Activated T-helper 2 cell treated with anti-CD3 and anti-CD28 coated beads, Interferon-gamma antibody, Interleukin-2, Interleukin-4, amounts not matched to agents 10 μg/mL and 5 μg/mL and 100 μg/mL, durations not matched to agents 14 hours and 24 hours and 36 hours (primary cell): ENCODE measurements at places on chromosomes 1 and 21. TPM values are rescaled to one million over a fixed set of nuclear protein-coding genes. Genes with fewer than 3 reads are reported as not detected.

DNA sequence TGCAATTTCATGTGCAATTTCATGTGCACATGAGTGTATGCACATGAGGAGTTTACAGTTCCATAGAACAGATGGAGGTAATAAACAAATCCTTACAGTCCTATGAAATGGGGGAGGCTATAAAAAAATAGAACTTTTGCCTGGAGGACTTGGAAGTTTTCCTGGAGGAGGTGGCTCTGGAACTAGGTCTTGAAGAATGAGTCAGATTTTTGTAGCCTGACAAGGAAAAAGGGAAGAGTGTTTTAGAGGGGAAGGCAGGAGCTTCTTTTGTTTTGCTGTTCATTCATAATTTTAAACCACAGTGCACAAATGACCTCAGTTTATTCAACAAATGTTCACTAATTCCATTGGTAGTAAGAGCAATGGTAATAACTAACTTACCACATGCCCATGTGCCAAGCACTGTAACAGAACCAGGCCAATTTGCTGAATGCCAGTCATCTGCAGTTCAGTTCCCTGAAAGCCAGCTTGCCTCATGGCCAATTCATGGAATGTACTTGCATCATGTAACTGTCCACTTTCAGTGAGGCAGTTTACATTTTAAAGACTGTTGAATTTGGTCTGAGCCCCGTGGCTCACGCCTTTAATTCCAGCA, 2.7 kb downstream of the DIO1 start:
- DNase-seq = no peak

The SPSB1 gene
- total RNA-seq = 7.1 and 7.5 TPM in 2 replicates

GRCh38 chr1:51435878-51436277, 83.2 kb downstream of the EPS15 start:
- no peak for DNase-seq

DNA sequence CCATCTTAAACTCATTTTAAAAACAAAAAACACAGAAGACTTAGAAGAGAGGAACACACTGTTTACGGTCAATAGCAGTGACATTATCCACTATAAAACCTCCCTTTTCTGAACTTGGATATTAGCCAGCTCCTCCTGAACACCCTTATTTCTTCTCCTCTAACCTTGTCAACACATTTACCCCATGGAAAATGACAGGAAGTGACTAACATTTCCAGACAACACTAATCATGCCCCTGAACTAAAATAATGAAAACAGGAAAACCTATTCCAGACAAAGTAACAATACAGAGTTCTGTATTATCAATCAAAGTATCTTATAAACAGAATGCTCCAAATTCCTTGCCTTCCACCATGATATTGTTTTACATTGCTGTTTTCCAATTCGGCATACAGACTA, 45.3 kb downstream of the PALMD start:
- DNase-seq = no peak

DNA sequence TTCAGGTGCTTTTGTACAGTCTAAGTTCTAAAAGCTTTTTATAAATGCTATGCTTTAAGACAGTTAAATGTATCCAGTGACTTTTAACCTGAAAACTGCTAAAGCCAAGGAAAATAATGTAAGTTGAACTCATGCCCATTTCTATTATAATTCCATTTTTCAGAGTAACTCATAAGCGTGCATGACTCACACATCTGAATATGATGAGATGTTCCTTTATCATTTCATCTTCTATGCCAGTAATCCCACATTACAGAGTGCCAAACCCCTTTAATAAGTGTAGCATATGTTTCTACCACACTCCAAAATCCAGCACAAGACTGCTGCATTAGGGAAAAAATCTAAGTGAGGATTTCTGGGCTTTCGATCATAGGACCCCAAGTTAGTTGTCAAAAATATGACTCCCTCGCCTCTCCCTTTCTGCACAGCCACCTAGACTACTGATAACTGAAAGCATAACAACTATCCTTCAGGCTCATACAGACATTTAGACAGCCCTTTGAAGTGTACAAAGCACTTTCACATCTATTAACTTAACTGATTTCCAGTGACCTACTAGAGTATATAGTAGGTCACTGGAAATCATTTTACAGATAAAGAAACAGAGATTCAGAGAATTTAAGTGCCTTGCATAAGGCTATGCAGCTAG, 45.3 kb downstream of the JAK1 start:
- no peak for DNase-seq

- DNase-seq = no peak
Measured at GRCh38 chr1:1954831-1955441, 35.9 kb upstream of the TMEM52 start.

DNA sequence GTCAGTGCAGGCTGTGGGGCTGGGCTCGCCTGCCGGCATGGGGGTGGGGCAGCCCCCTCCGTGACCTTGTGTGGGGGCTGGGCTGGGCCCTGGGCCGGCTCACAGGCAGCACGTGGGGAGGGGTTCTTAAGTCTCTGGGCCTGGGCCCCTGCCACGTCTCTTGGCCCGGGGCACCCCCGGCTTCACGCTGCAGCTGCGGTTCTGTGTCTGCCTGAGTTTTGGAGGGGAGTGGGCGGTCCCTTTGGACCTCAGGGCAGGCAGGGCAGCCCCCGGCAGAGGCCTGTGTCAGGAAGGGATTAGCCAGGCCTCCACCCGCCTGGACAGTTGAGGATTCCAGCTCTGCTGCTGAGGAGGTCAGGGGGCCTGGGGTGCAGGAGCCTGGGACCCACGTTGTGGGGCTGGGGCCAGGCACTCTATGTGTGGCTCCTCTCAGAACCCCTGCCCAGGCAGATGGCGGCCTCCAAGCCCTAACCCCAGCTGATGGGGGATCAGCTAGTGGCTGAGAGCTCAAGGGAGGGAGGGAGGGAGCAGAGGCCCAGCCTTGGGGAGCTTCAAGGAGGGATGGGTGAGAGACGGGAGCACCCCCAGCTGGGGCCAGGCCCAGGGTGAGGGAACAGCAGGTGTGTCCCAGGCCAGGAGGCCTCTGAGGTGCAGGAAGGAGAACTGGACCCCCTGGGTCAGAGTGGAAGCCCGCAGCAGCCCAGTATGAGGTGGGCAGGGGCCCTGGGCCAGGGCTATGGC, 1.8 kb upstream of the PLCH2 start:
- DNase-seq = no peak

DNA sequence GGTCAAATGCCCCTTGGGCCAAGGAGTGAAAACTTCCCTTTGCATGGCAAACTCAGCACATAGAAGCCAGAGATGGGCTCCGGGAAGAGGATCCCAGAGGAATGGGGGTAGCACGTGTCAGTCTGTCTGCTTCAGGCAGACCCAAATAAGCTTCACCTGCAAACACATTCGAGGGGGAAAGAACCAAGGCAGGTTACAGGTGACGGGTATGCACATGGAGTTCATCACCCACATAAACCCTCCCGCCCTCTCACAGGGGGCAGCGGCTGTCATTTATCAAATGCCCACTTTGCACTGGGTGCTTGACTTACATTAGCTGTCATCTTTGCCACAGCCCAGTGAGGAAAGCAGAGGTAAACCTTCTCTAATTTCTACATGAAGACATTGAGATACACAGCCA, 73.0 kb upstream of the TLR5 start:
- DNase-seq = no peak

GRCh38 chr1:26429721-26430120, 2.4 kb upstream of the DHDDS start:
- no peak for DNase-seq

GRCh38 chr1:209850342-209850979, 22.7 kb downstream of the UTP25 start:
- DNase-seq = no peak

- DNase-seq = no peak
Measured at GRCh38 chr1:27886353-27886679, 14.0 kb downstream of the THEMIS2 start.

The EXTL1 gene
- not detected in 2 replicates for total RNA-seq

GRCh38 chr1:64228167-64228957, 24.9 kb downstream of the UBE2U start:
- no peak for DNase-seq

DNA sequence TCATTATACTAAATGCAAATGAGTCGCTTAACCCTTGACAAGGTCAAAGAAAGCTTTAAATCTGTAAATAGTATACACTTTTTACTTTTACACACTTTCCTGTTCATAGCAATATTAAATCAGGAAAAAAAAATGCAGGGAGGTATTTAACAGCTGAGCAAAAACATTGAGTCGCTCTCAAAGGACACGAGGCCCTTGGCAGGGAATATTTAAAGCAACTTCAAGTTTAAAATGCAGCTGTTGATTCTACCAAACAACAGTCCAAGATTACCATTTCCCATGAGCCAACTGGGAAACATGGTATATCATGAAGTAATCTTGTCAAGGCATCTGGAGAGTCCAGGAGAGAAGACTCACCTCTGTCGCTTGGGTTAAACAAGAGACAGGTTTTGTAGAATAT, 62.7 kb downstream of the CAPN2 start:
- no peak for DNase-seq

The SLC6A9 gene
- total RNA-seq = 2.1 and 3.2 TPM in 2 replicates

DNA sequence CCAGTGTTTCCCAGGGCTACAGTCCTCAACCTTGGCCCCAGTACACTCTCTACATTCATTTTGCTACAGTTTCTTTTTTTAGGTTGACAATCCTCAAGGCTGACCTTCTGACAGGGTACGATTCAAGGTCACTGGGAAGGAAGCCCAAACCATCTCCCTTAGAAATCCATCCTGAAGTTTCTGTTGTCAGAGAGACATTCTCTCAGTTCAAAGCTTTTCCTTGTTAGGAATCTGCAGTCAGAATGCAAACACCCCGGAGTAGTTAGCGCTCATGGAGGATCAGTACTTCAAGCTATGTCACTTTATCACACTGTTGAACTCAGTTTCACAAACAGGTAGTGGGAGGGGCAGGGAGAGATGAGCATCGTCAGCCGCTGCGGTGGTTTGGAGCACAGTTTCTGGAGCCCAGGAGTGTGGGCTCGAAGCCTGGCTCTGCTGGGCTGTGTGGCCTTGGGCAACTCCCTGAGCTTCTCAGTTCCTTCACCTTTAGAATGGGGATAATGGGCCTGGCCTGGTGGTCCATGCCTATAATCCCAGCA, 4.2 kb downstream of the SLC2A5 start:
- no peak for DNase-seq

DNA sequence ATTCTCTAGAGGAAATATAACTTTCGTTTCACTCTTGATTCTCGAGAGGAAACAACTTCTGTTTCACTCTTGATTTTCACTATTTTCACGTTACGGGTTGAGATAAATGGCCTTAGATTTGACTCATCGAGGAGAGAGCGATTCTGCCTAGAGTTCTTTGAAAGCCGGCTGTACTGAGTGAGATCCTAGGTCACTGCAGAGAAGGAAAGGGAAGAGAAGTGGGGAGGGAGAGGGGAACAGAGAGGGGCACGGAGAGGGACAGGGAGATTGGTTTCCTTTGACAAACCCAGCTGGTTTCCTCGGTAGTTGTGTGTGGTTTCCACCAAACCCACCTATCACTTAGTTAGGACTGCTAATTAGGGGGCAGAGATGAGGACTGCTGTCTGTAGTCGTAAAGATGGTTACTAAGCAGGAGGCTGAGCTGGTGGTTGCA, 21.6 kb upstream of the GPR137B start:
- no peak for DNase-seq

DNA sequence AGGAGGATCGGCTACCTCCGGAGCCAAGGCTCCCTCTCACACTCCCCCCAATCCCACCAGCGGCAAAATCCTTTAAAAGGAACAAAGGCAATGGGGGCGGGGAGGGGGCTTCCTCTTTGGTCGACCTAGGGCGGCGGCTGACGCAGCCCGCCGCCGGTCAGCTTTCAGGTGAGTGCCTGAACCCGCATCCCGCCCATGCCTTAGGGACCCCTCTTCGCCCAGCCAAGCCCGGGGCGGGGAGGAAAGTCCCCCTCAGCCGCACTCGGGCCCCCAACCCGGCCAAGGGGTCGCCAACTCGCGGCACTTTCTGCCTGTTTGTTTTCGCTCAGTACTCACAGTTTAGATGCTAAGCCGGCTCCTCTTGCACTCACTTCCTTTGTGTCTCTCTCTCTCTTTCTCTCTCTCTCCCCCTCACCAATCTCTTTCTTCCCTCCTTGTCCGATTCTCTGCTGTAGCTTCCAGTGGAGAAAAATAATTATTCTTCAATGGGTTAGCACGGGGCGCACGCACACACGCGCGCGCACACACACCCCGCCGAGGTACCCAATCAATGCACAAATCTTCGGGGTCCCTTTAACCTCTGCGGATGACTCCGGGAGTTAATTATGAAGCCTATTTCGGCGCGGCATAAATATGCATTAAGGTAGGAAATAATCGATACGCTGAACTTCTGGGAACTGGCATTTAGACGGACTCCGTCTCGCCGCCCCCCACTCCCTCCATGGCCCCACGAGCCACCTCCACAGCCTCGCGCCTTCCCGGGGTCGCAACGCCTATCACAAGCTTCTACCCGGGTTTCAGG, at the start of gene BLACAT1:
BLACAT1 (minus strand) TSS at position 465 of the 802 bp plus-strand sequence.
- no peak for DNase-seq

GRCh38 chr1:50098591-50099021, 10.1 kb upstream of the ELAVL4 start:
- no peak for DNase-seq

The PDPN gene
- not detected in 2 replicates for total RNA-seq

DNA sequence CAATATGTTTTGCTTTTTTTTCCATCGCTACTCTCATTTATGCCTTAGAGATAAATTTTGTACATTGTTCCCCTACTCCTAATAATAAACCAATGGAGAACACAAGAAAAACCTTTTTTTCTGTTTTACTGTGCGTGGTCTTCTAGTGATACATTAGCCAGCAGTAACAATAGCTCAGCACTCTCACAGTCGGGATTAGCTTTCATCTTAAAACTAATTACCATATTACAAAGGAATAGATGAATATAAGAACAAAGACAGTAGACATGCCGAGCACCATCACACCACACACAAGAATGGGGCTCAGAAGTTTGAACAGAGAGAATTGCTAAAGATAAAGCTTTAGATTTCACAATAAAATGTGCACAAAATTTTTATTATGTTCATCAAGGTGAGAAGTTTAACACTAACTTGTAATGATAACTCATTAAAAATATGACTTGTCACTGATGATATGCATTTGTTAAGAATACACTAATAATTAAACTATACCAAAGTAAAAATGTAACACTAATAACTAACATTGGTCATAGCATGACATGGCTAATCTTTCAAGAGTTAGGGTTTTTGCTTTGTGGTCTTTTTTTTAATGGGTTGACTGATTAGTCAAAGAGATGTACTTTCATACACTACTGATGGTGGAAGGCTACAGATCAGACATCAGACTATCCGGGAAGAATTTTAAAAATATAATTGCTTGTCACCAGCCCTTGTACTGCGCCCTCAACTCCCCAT, 61.8 kb downstream of the EXTL2 start:
- DNase-seq = no peak
